ENCODE measurements at places on chromosomes 5 and 9.
A peak's percentile ranks its signal among the peaks of the same experiment; 100 is the strongest.

DNA sequence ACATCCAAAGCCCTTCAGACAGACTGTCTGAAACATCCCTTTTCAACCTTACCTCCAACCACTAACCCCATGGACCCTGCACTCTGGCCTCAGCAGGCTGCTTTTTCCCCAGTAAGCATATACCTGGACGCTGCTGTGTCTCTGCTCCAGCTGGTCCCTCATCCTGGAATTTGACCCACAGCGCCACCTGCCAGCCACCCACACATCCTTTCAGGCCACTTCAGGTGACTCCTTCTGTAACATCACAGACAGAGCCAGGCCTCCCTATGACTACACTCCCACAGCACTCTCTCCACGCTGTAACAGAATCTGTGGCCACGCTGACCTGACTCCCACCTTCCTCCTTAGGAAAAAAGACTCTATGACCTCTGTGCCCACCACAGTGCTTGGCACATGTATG lies 3.4 kb downstream of the MGAT1 start:
- no peak for DNase-seq

GRCh38 chr9:135178498-135178897 lies 91.0 kb downstream of the OLFM1 start:
- DNase-seq: no peak

DNA sequence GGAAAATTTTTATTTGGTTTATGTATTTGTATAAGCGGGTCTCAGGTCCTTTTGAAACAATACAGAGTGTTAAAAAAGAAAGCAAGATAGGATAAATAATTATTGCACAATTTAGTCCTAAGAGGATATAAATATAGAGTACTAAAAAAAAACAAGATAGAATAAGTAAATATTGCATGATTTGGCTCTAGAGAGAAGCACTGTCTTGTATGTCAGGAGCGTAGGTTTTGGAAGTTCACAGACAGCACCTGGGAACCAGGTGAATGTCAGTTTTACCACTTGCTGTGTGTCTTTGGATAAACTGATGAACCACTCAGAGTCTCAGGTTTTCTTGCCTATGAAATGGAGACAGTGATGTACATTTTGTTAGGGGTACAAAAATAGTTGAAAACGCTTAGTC lies 266.2 kb upstream of the ADAMTSL1 start:
- DNase-seq: no peak

- DNase-seq: no peak
Measured at GRCh38 chr5:116626272-116626723, 51.7 kb upstream of the SEMA6A start.

GRCh38 chr5:97550164-97550563 lies 367.1 kb upstream of the RIOK2 start:
- no peak for DNase-seq

- no peak for DNase-seq
Measured at GRCh38 chr9:102506406-102506805, 488.7 kb upstream of the CYLC2 start.

- no peak for DNase-seq
Measured at GRCh38 chr5:172403189-172403796, 51.0 kb downstream of the SH3PXD2B start.

- DNase-seq: peak; percentile 80
Measured at GRCh38 chr5:18745988-18746615, 1111.8 kb downstream of the TAF11L14 start.

GRCh38 chr9:130906735-130907416 lies 10.3 kb upstream of the QRFP start:
- no peak for DNase-seq

DNA sequence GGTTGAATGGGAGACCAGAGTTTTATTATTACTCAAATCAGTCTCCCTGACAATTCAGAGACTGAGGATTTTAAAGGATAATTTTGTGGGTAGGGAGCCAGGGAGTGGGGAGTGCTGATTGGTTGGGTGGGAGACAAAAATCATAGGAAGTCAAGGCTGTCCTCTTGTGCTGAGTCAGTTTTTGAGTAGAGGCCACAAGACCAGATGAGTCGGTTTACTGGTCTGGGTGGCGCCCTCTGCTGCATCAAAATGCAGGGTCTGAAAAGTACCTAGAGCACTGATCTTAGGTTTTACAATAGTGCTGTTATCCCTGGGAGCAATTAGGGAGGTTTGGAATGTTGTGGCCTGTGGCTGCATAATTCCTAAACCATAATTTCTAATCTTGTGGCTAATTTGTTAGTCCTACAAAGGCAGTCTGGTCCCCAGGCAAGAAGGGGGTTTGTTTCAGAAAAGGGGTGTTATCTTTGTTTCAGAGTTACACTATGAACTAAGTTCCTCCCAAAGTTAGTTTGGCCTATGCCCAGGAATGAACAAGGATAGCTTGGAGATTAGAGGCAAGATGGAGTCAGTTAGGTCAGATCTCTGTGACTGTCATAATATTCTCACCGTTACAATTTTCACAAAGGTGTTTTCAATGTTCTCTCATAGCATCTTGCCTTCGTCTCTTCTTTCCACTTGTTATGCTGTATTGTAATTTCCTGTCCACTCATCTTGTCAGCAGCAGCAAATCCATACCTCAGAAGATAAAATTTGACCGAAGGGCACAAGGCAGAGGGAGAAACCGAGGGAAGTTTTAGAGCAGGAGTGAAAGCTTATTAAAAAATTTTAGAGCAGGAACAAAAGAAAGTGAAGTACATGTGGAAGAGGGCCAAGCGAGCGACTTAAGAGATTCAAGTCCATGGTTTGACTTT lies 59.2 kb upstream of the CLINT1 start:
- DNase-seq: peak; percentile 81

GRCh38 chr5:40291338-40291737 lies 388.4 kb upstream of the PTGER4 start:
- DNase-seq: no peak

DNA sequence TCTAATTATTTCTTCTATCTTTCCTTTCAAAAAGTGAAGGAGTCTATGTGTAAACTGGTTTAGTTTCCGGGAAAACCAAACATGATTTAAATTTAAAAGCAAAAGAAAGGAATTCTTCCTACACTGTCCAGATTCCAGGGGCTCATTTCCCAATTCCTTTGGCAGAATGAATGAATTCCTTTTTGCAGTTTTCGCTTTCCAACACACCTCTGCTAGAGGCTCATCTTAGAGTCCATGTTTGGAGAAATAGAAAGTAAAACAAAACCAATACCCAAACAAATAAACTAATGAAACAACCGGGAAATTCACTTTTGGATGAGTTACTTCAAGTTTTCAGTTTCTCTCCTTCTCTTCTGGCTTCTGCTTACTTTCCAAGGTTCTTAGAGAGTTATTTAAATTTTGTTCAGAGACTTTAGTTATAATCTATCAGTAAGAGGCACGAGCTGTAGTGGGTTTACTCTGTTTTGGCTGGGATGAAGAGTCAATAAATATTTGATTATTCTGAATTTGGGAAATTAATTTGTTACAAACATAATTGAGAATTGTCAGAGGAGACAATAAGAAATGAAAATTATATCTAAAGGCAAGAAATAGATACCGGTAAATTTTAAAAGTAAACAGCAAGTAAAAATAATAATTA lies 365.0 kb upstream of the CDH9 start:
- DNase-seq: no peak

- DNase-seq: peak; percentile 27
Measured at GRCh38 chr9:112849363-112849922, 41.2 kb downstream of the SLC46A2 start.

DNA sequence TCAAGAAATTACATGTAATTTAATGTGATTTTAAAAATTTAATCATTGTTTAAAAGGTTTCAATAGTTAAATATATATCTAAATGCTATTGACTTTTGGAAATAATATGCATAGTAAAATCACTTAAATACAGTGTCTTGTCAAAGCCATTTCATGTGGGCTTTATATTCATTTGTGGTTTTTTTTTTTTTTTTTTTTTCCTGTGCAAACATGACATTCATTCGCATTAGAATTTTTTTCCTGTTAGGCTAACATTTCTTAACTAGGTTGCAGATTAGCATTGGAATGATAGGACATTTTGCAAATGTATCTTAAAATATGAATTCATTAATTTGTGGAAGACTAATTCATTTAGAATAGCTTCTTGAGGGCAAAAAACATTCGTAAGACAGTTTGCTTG lies 149.8 kb downstream of the PBX3 start:
- no peak for DNase-seq

GRCh38 chr5:1885868-1886845 lies 3.4 kb upstream of the IRX4 start:
- no peak for DNase-seq

- DNase-seq: no peak
Measured at GRCh38 chr5:141514330-141515133, 25.7 kb downstream of the PCDHGC5 start.

GRCh38 chr9:122263699-122264349 lies 816 bp downstream of the RBM18 start:
- no peak for DNase-seq

- DNase-seq: no peak
Measured at GRCh38 chr9:113985968-113986585, 92.0 kb downstream of the AMBP start.

DNA sequence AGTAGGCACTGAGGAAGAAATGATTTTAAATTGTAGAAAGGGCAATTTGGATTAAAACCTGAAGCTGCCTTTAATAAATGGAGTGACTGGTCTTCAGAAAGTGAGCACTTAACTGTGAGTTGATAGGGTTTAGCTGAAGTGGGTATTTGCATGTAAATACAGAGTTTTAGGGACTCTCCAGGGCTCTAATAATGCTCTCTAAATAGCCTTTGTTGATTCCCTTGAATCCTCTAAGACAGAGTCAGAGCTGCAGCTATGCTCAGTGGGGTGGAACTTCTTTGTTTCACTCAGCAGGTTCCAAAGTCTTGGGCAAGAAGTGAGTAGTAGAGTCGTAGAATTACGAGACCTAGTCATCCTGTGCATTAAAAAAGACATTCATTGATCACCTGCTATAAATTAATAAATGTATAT lies 21.4 kb downstream of the GLRA1 start:
- no peak for DNase-seq

- no peak for DNase-seq
Measured at GRCh38 chr5:77180167-77181081, 30.1 kb upstream of the PDE8B start.

DNA sequence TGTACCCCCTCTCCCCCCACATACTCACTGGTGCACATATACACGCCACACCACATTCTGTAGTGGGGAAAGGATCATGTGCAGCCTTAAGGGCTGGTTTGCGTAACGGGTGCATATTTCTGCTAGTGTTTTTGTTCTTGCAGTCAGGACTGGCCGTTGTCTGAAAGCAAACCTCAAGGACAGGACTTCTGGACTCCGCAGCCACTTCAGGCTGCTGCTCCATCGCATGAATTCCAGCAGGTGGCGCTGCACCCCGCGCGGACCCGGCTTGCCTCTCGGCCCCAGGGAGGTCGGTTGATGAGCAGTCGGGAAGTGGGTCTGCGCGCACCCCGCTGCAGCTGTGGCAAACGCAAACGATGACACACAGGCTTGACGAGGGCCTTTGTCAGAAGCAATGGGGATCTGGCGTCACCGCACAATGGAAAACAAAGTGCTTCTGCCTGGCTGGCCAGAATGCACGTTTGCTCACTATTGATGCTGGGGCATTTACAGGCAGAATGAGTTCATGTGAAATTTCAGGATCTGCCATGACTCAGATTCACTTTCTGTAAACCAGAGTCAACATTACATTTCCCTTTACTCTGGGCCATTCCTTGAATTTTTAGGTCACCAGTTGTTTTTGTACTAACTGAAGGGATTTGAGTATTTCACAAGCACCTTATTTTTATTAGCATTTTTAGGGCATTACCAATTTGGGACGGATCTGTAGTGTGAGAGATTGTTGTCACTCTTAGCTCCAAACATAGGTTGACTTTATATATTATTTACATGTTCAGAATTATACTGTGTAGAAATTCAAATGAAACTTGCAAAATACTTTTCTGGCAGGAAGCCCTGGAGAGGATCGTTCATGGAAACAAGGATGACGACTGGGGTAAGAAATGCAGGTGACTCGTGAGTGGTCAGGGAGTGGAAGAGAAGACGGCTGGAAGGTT lies 36.4 kb upstream of the GLRX start:
- DNase-seq: peak; percentile 96

DNA sequence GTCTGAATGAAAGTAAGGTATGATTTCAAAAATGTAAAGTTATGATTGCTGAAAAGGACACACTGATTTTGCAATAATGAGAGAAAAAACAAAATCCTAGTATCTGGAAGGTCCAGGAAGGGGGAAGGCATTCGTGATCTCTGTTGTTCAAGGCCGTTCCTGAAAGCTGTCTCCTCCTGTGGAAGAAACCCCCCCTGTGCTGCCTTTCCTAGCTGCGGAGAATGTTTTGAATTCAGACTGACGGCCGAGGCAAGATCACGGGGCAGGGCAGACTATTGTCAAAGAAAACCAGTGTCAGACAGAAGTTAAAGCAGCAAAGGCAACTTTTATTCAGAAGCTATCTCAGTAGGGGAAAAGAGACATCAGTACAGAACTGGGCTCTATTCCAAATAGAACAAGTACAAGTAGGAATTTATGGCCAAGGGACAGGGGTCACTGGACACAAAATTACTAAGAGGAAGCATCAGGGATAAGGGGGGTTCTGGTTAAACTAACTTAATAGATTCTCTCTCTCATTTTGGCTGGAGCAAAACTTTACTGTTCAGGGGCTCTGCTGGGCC lies 61.9 kb upstream of the IGFBPL1 start:
- DNase-seq: no peak

- no peak for DNase-seq
Measured at GRCh38 chr5:161676103-161676502, 9.4 kb upstream of the GABRA6 start.

GRCh38 chr5:57445006-57445704 lies 37.5 kb downstream of the ACTBL2 start:
- DNase-seq: no peak

DNA sequence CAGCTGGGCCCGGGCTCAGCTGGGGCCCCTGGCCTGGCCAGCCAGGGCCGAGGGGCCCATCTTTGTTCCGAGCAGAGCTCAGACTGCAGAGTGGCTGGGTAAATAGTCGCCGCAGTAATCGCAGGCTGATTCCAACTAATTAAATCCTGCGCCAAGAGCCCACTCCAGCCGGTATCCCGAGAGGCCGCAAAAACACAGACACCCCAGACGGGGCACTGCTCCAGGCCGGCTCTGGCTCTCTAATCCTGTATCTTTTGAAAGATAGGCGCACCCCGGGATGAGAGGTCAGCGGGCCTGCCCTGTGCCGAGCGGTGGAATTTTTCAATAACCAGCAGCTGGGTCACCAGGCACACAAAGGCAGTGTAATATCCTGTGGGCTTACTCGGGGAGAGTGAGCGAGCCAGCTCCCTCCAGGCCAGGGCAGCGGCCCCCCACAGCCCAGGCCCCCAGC lies 57.7 kb downstream of the LMX1B start:
- no peak for DNase-seq

DNA sequence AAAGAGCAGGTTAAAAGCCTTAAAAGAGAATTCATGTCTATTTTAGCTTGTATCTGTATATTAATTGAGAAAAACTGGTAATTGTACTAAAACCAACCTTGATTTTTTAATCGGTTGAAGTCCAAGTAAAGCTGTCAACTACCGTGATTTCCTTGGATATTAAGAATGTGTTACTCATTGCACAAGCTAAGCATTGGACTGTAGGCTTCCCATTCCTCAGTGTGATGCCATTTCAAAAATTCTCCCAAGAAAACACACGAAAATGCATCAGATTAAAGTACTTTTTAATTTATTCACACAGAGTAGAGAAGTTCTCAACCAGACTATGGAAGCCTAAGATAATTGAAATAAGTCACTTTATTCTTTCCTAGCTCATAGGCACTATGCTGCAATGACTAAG lies 761.4 kb upstream of the TYRP1 start:
- DNase-seq: no peak

GRCh38 chr9:130918826-130919558 lies 20.1 kb downstream of the FIBCD1 start:
- no peak for DNase-seq

Measured in activated CD4-positive, alpha-beta T cell treated with anti-CD3 and anti-CD28 coated beads, Interleukin-2, Interleukin-6, amounts not matched to agents 100 ng/mL and 50 ng/mL, durations not matched to agents 16 hours and 8 hours (primary cell).